ENCODE measurements at places on chromosomes 3 and 15.

GRCh38 chr15:89143503-89144162, 55.4 kb downstream of the ABHD2 start:
- no peak for DNase-seq

DNA sequence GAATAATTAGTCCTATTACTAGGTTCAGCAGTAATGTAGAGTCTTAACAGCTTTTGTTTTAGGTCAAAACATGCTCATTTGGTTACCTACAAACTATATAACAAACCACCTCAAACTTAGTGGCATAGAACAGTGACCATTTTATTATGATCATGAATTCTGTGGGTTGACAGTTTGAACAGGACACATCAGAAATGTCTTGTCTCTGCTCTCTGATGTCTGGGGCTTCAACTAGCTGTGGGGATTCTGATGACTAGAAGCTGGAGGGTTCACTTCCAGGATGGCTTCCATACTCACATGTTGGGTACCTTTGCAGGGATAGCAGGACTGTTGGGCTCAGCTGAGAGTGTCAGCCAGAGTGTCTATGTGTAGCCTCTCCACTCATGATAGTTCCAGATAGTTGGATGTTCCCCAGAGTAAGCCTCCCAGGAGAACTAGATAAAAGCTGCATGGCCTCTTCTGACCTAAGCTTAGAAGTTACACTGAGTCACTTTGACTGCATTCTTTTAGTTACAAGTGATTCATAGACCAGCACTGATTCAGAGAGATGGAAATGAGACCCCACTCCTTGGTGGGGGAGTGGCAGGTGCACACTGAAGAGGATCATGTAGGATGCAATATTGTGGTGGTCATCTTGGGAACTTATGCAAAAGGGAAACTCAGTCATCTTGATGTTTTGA, 32.6 kb downstream of the PLCL2 start:
- DNase-seq: no peak

DNA sequence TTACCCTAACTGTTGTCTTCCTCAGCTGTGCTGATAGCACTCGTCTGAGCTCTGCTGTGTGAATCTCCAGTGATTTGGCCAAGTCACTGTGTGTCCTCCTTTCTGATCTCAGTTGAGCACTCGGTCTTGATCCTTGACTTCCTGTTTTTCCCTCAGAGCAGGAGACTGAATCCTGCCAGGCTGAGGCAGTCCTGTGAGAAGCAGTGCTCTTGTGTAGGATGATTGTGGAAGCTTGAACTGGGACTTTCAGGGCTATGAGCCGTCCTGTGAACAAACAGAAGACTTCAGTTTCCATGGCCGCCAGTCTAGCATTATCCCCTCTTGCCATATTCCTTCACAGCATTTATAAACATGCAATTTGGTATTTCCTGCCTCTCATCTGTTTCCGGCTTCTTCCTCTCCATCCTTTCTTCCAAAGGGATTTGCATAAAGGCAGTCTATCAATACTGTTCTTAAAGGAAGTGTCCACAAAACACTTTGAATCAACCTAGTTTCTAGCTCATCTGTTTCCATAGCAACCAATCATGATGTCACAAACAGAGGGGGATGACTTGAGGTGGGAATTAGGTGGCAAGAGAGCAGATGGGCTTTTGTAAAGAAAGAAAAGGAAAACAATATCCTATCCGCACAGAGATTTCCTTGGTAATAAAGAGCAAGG, 237.2 kb downstream of the AGBL1 start:
- no peak for DNase-seq

DNA sequence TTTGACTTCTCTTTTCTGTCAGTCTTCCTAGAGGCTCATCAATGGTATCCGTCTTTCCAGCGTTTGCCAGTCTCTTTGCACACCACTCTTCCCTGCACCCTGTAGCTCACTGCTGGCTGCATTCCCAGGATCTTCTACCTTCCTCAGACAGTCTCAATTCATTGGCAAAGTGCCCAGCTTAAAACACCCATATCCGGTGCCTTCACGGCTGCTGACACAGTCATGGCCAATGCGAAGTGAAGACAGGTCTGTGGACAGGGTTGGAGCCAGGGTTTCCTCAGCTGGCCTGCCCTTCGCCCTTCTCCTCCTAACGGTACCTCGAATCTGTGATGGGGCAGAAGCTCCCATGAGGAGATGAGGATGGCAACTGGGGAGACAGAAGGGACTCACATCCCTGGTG, 36.1 kb downstream of the PTH1R start:
- DNase-seq: no peak

GRCh38 chr15:33636958-33637357, 326.2 kb downstream of the RYR3 start:
- DNase-seq: no peak

GRCh38 chr3:171792531-171792930, 17.8 kb downstream of the PLD1 start:
- no peak for DNase-seq

Measured in activated CD4-positive, alpha-beta T cell treated with anti-CD3 and anti-CD28 coated beads, Interleukin-2, amount 50 U/mL, for 24 hours (primary cell).